ENCODE measurements at places on chromosomes 4 and X. TPM values are rescaled to one million over a fixed set of nuclear protein-coding genes. Genes with fewer than 3 reads are reported as not detected.

DNA sequence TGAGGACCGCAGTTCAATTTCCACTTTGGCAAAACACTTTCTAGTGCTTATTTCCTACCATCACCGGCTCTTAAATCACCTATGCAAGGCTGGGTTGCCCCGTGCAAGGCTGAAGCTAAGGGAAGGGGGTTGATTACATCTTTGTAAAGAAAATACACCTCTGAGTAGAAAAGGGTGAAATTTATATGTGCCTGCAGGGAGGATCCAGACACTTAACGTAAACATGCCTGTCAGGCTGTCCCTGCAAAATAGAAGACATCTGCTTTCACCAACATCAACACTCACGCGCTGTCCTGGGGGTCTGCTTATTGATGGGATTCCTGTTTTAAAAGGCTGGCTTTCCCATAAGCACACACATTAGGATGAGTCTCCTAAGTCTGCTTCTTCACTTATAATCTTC lies 92.0 kb downstream of the PRKX start:
- no peak for DNase-seq

NAP1L3 gene
- 1.5 TPM for total RNA-seq

PSMD10 gene
- total RNA-seq: 11.5 TPM

OPHN1 gene
- total RNA-seq: 5.6 TPM

EXOC1L gene
- not detected for total RNA-seq

CT55 gene
- not detected for total RNA-seq

ZNF157 gene
- not detected for total RNA-seq

GRCh38 chr4:183399616-183400015 lies 44.8 kb upstream of the CDKN2AIP start:
- DNase-seq: no peak

CDKL5 gene
- total RNA-seq: 18.6 TPM
